ENCODE measurements at places on chromosomes 12 and 14.

DNA sequence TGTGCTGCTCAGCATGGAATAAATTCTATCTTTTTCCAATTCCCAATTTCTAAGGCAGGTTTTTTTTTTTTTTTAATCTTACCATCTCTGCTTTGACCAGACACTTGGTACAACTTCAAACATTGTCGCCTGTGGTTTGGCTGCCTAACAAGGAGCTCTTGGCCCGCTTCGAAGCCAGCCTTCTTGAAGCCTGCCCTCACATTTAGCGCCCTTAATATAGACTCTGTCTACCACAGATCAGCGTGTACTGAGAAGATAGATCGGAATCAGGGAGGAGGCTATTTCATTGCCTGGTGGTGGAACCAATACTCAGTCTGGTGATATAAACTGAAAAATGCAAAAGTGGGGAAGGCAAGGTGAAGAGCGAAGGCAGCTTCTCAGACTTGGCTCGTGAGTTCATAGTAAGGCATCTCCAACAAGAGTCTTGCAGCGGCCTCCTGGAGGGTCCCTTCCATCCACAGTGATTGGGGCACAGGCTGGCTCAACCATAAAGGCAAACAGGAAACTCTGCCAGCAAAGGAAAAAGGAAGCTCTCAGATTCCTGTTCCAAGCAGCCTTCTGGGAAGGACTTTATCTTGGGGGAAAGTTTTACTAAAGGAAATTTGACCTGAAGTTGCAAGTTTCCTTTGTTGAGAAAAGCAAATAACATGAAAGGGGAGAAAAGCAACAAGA lies 103.2 kb upstream of the BCL2L14 start:
- DNase-seq = no peak

DNA sequence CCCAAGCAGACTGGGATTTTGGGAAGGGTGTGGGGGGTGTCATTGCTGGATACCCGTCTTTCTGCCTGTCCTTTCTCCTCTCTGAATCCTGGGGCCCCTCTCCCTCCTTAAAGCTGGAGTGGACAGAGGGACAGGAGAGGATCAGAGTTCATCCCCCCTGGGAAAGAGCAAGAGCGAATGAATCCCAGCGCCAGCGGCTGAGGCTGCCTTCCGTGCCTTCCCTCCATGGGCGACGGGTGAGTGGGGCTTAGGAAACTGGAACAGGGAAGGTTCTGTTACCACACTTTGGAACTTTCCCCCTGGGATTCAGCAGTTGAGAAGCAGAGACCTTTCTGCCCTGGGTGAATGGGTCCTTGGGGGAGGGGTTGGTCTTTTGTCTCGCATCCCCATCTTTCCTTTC lies 16.2 kb upstream of the RIN3 start:
- DNase-seq = no peak

GRCh38 chr14:24712374-24712773 lies 78.4 kb upstream of the GZMB start:
- DNase-seq = no peak

DNA sequence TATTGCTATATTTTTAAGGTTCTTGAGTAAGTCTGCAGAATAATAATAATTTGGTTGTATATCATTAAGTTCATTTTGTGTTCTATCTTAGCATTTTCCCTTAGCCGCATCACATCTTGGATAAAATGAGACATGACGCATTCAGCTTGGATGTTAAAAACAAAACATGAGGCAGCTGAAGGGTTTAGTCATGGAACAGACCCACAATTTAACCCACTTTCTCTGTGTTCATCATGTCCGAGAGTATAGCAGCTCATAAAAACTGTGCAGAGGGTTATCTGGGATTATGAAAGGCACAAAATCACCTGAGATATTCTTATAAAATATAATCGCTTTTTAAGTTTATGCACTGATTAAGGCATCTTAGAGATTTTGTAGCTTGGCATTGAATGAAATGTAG lies 219.3 kb downstream of the TRHDE start:
- DNase-seq = no peak
